Smooth muscle cell of bladder (primary cell): ENCODE measurements at places on chromosomes 11 and 22. TPM values are rescaled to one million over a fixed set of nuclear protein-coding genes. Genes with fewer than 3 reads are reported as not detected.

SMTNL1 gene
- total RNA-seq, result not detected in 2 replicates

SLC22A12 gene
- not detected in 2 replicates for total RNA-seq

FIBIN gene
- 51.4 and 136 TPM in 2 replicates for total RNA-seq

PTS gene
- total RNA-seq, result 66.3 and 67.7 TPM in 2 replicates

SYT13 gene
- not detected in 2 replicates for total RNA-seq

OR8H2 gene
- not detected in 2 replicates for total RNA-seq

PTPN5 gene
- total RNA-seq, result under 0.01 TPM in 1 of 2 replicates, not detected in the other

SLC5A12 gene
- 0.09 and 0.14 TPM in 2 replicates for total RNA-seq

MPPED2 gene
- total RNA-seq, result not detected in 2 replicates

RAG2 gene
- not detected in 2 replicates for total RNA-seq

MPZL3 gene
- 0.28 TPM in 2 replicates for total RNA-seq

CARD10 gene
- total RNA-seq, result 1.1 and 1.5 TPM in 2 replicates

CD3E gene
- not detected in 2 replicates for total RNA-seq

BRSK2 gene
- 0.14 and 0.18 TPM in 2 replicates for total RNA-seq

OR5AP2 gene
- not detected in 2 replicates for total RNA-seq

MS4A6E gene
- total RNA-seq, result not detected in 2 replicates

TENM4 gene
- total RNA-seq, result 5.0 and 16.4 TPM in 2 replicates

SLC5A1 gene
- total RNA-seq, result not detected in 2 replicates

CTNND1 gene
- 86.3 and 94.2 TPM in 2 replicates for total RNA-seq

SLC6A5 gene
- under 0.01 TPM in 1 of 2 replicates, not detected in the other for total RNA-seq

HBD gene
- total RNA-seq, result not detected in 2 replicates

PIK3IP1 gene
- 32.2 and 33.8 TPM in 2 replicates for total RNA-seq

FGF4 gene
- total RNA-seq, result not detected in 2 replicates

CATSPERZ gene
- total RNA-seq, result not detected in 2 replicates

EIF1AD gene
- 20.8 and 29.0 TPM in 2 replicates for total RNA-seq

DGAT2 gene
- total RNA-seq, result 4.4 and 4.8 TPM in 2 replicates

OVOL1 gene
- total RNA-seq, result not detected in 2 replicates

OTUB1 gene
- total RNA-seq, result 44.9 and 49.4 TPM in 2 replicates

PRR14L gene
- total RNA-seq, result 11.9 and 16.3 TPM in 2 replicates

GAB4 gene
- not detected in 2 replicates for total RNA-seq

KRTAP5-7 gene
- not detected in 2 replicates for total RNA-seq

NCF4 gene
- not detected in 2 replicates for total RNA-seq

ACR gene
- total RNA-seq, result not detected in 2 replicates

TTC36 gene
- 0.43 and 0.46 TPM in 2 replicates for total RNA-seq

C11orf21 gene
- not detected in 2 replicates for total RNA-seq

CSTF3 gene
- total RNA-seq, result 23.5 and 26.0 TPM in 2 replicates
